ENCODE measurements at places on chromosomes 1 and 21.

DNA sequence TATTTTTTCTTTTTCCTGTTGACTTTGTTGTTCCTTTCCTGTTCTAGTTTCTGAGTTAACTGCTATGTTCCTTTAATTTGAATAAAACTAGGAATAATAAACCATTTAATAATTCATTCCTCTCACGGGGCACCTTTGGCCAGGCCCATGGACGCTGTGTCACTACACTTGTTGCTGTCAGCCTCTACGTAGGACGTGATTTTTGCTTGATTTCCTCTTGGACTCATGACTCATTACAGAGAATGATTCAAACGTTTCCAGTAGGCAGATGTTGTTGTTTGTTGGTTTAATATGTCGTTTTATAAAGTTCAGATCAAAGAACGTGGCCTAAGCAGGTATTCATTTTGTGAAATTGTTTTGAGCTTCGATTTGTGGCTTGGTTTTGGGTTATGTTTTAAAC lies 9.1 kb upstream of the SLC19A1 start:
- DNase-seq, result peak; percentile 48

- DNase-seq, result no peak
Observed at GRCh38 chr1:243558576-243558975, 291.5 kb downstream of the AKT3 start.

GRCh38 chr1:88451856-88452255 lies 232.2 kb upstream of the PKN2 start:
- DNase-seq, result no peak

- DNase-seq, result no peak
Observed at GRCh38 chr1:209187589-209187988, 395.9 kb upstream of the CAMK1G start.

- no peak for DNase-seq
Observed at GRCh38 chr1:6099787-6100765, 54.4 kb downstream of the KCNAB2 start.

- no peak for DNase-seq
Observed at GRCh38 chr21:17495680-17496079, 17.2 kb upstream of the CXADR start.

GRCh38 chr1:228148935-228149405 lies 760 bp upstream of the GJC2 start:
- DNase-seq, result no peak
